Daoy (cell line): ENCODE measurements at places on chromosomes 7 and 10. TPM values are rescaled to one million over a fixed set of nuclear protein-coding genes. Genes with fewer than 3 reads are reported as not detected.

ACHE gene
- total RNA-seq: 0.46 TPM in 1 of 2 replicates, not detected in the other

- DNase-seq: no peak
These were observed 48.5 kb downstream of the LRRC18 start for GRCh38 chr10:48890888-48891850.

- peak; percentile 92 for DNase-seq
These were observed 17.8 kb downstream of the MET start for GRCh38 chr7:116689790-116690259.

DNA sequence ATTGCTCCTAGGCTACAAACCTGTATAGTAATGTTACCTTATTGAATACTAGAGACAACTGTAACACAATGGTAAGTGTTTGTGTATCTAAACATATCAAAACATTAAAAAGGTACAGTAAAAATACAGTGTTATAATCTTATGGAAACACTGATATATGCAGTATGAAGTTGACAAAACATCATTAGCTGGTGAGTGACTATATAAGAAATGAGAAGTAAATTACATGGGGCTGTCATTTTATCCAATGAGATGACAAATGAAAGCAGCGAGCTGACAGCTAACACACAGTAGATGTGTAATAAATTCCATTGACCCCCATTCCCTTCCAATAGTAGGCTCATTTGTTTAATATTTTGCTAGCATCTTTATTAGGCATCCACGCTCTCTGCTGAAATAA, 198.1 kb upstream of the GHITM start:
- DNase-seq: no peak

CHAT gene
- total RNA-seq: not detected in 2 replicates

GRCh38 chr10:32130788-32131187, 74.6 kb upstream of the KIF5B start:
- no peak for DNase-seq

GRCh38 chr7:71300603-71301002, 168.7 kb downstream of the GALNT17 start:
- DNase-seq: no peak

DNA sequence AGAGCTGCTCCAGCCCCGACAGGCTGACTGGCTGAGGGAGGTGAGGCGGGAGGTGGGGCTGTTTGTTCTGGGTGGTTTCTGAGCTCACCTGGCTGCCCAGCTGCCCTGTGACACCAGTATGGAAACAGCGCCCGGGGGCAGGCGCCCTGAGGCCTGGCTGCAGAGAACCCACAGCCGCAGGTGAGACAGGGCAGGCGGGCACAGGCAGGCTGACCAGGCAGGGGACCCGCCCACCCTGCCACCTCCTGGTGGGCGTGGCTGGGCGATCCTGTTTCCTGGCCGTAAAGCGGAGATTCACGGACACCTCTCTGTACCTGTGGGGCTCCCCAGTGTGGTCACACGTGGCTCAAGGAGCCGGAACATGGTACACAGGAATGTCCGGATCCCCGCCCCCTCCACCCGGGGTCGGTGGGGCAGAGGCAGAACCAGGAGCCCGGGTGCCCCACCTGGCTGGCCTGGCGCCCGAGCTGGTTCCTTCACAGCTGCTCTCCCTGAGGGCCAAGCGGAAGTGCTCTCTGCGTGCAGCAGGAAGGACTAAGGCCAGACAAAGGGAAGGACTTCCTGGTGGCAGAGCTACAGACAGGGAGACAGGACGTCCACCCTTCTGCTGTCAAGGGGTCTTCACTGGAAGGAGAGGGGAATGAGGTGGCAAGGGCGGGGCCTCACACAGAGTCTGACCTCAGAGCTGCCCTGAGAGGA, 3.9 kb downstream of the MICALL2 start:
- DNase-seq: peak; percentile 47

GRCh38 chr7:74657692-74658177, at the start of gene GTF2I:
GTF2I (plus strand) TSS chr7:74657718; CDS start chr7:74689129, 31,411 bp downstream.
- no peak for DNase-seq

C10orf88 gene
- 4.1 and 6.7 TPM in 2 replicates for total RNA-seq

NEUROG3 gene
- total RNA-seq: not detected in 2 replicates

- no peak for DNase-seq
These were observed 117.8 kb downstream of the TES start for GRCh38 chr7:116328161-116328560.

DNA sequence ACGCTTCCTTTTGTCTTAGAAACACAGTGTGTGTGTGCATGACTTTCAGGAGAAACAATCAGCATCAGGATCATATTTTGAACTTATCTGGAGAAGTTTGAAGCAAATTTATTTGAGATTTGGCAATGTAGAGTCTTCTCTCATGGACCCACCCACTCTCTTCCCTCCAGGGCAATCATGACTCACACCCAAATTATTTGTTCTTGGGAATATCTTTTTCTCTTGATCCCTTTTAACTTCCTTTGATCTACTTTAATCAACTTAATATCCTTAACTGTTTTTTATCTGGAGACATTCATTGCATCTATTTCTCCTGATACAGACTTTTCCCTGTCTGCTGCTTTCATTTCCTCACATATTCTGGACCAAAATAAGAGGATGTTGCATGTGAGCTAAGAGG, 1174.3 kb downstream of the GATA3 start:
- peak; percentile 46 for DNase-seq

NFKB2 gene
- 44.0 and 47.3 TPM in 2 replicates for total RNA-seq

HTR5A gene
- not detected in 2 replicates for total RNA-seq

DNA sequence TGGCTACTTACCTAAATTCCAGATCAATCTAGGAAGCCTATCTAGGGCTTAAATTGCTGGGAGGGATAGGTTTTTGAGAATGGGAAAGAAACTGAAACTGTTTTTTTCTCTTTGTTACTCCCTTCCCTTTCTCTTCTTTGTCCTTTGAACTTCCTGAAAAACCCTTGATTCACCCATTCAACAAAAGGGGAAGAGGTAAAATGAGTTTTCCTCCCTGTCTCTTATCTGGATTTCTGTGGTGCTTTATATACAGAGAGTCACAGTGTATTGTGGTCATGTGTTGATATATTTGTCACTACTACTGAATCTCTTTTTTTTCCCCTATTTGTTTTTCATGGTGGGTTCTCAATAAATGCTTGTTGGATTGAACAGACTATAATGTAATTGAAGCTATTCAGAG, 19.8 kb upstream of the NUP205 start:
- DNase-seq: no peak

- DNase-seq: peak; percentile 91
These were observed 1.0 kb upstream of the FAM20C start for GRCh38 chr7:191105-191980.

DNA sequence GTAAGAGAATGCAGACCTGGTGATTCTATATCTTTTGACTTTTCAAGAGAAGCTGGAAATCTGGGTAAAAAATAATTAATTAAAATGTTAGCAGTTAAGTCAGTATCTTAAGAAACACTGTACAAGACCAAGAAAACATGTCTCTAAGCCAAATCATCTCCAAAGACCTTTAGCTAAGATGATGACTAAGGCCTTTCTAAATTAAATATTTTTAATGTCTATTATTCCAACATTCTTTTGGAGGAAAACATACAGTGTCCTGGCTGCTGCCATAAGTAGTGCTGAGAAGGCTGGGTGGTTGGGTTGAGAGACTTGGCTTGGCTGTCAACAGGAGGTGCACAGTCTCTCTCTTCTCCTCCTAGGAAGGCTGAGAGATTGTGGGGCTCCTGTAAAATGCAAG, 20.3 kb downstream of the STARD3NL start:
- DNase-seq: no peak

LBX1 gene
- 0.06 TPM in 1 of 2 replicates, not detected in the other for total RNA-seq

ARHGEF5 gene
- total RNA-seq: 1.5 and 2.0 TPM in 2 replicates

- DNase-seq: no peak
These were observed 23.7 kb downstream of the NKX6-2 start for GRCh38 chr10:132762267-132762666.

ZEB1 gene
- 11.3 and 14.9 TPM in 2 replicates for total RNA-seq

AZGP1 gene
- total RNA-seq: 0.29 and 0.74 TPM in 2 replicates

- no peak for DNase-seq
These were observed 37.8 kb downstream of the OSBPL3 start for GRCh38 chr7:24942226-24942625.

GRCh38 chr10:20058135-20058534, 241.9 kb downstream of the PLXDC2 start:
- no peak for DNase-seq
